ENCODE measurements at places on chromosomes 2 and 18.

DNA sequence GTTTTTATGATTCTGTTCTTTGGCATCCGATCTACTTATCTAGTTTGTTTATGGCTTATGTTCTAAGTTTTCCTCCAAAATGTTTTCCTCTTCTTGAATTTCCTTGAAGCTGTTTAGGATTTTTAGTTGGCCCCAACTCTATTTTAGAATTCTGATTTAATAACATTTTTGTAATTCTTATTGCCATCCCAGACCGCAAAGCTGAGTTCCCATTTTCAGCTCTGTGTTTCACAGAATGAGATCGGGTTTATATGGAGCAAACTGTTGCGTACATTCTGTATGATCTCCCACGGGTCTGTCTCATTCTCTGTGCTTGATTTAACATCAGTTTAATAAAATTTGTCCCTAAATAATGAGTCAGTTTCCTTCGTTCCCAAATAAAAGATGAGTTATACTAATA, 59.3 kb downstream of the DPP4 start:
- DNase-seq, result no peak

- DNase-seq, result no peak
Observed at GRCh38 chr2:20509770-20510490, 63.1 kb downstream of the RHOB start.

- DNase-seq, result no peak
Observed at GRCh38 chr2:210132239-210132638, 39.0 kb downstream of the KANSL1L start.

GRCh38 chr2:160331258-160332025, 131.4 kb upstream of the ITGB6 start:
- DNase-seq, result no peak

GRCh38 chr2:173696274-173696673, 268.9 kb downstream of the SP3 start:
- DNase-seq, result no peak

- no peak for DNase-seq
Observed at GRCh38 chr2:196360650-196361049, 189.3 kb upstream of the STK17B start.
